ENCODE measurements at places on chromosomes 5 and 9.

DNA sequence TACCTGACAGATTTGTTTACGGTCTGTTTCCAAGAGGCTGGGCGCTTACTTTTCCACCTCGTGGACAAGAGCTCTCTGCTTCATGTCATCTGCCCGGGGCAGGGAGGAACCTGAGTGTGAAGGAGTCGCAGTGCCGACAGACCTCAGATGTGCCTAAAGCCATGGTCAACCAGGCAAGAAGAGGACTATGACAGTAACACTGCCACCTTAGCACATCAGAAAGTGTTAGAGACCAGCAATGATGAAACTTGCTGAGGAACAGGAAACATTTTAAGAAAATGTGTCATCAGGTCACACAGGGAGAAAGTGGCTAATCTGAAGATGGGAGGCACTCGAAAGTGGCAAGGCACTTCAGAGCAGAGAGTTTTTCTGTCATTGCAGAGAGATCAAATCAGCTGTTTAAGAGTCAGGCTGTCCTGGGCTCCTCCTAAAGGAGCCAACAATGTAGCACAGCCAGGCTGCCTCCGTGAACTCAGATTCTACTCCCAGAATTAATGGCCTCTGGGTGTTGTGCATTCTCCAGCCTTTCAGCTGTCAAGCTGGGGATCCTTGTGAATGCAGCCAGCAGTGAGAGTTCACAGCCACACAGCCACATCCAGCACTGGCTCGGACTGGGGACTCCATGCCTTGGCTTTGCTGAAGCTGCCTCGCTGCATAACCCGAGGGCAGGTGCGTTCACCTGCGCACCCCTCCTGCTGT lies 94.6 kb downstream of the RAPGEF1 start:
- no peak overlapping the region for H3K4me3 ChIP-seq
- no peak for DNase-seq
- H3K27ac ChIP-seq = no peak overlapping the region
- no peaks in the 10 kb centered on the region for H3K36me3 ChIP-seq
- H3K27me3 ChIP-seq = no peaks in the 10 kb centered on the region

DNA sequence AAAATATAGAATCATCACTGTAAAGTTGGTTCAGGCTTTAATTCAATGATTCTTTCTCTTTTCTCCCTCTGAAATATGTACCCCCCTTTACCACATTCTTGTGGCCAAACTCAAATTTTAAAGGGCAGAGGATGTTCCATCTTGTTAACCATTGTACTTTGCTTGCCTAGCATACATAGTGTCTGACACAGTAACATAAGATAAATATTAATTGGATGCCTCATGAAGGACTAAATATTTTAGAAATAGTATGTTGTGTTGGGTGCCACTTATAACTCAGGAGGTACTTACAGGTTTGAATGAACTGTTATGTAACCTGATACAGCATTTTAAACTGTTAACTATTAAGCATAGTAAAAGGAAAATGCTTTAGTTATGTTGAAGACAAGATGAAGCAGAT lies 71.5 kb downstream of the NIPBL start:
- DNase-seq = no peak
- peaks cover 5% of the 10 kb centered on the region for H3K4me1 ChIP-seq
- no peak overlapping the region for H3K4me3 ChIP-seq
- no peak overlapping the region for H3K27ac ChIP-seq
- no peaks in the 10 kb centered on the region for H3K36me3 ChIP-seq

DNA sequence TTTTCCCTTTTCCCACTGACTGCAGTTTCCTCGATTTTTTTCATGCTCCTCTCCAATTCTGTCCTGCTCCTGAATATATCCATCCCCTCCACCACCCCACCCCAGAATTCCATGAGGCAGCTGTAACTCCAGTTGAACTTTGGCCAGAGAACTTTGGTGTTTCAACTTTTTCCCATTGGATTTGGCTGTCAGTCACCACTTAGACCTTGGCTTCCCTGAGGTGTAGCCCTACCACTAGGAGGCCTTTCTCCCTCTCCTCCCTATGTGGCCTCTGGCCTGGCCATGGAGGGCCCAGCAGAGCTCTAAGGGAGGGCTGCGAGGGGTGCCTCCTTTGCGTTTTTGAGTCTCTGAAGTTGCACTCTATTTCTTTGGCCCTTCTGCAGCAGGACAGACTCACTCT lies 261.3 kb downstream of the PIK3R1 start:
- H3K27ac ChIP-seq = no peak overlapping the region
- H3K27me3 ChIP-seq = no peaks in the 10 kb centered on the region
- H3K36me3 ChIP-seq = no peaks in the 10 kb centered on the region
- H3K4me1 ChIP-seq = peaks cover 10% of the 10 kb centered on the region
- no peak overlapping the region for H3K4me3 ChIP-seq
- no peak for DNase-seq

- H3K4me1 ChIP-seq = peaks cover 25% of the 10 kb centered on the region
- no peak for DNase-seq
- no peak overlapping the region for H3K4me3 ChIP-seq
- H3K36me3 ChIP-seq = no peaks in the 10 kb centered on the region
- no peaks in the 10 kb centered on the region for H3K27me3 ChIP-seq
Measured at GRCh38 chr5:140554454-140554853, 2.8 kb downstream of the SRA1 start.

- peaks cover 28% of the 10 kb centered on the region for H3K4me1 ChIP-seq
- peak overlapping the region; percentile 15 for H3K27ac ChIP-seq
- no peaks in the 10 kb centered on the region for H3K27me3 ChIP-seq
Measured at GRCh38 chr9:33372900-33373299, 29.5 kb downstream of the AQP7 start.

- no peaks in the 10 kb centered on the region for H3K4me1 ChIP-seq
- H3K4me3 ChIP-seq = no peak overlapping the region
- H3K36me3 ChIP-seq = no peaks in the 10 kb centered on the region
- DNase-seq = no peak
- H3K27ac ChIP-seq = no peak overlapping the region
- H3K27me3 ChIP-seq = no peaks in the 10 kb centered on the region
Measured at GRCh38 chr5:110371011-110371724, 355.3 kb downstream of the TMEM232 start.

- H3K4me3 ChIP-seq = no peak overlapping the region
- no peaks in the 10 kb centered on the region for H3K27me3 ChIP-seq
- H3K4me1 ChIP-seq = no peaks in the 10 kb centered on the region
- H3K27ac ChIP-seq = no peak overlapping the region
Measured at GRCh38 chr5:51556833-51557232, 173.6 kb downstream of the ISL1 start.

DNA sequence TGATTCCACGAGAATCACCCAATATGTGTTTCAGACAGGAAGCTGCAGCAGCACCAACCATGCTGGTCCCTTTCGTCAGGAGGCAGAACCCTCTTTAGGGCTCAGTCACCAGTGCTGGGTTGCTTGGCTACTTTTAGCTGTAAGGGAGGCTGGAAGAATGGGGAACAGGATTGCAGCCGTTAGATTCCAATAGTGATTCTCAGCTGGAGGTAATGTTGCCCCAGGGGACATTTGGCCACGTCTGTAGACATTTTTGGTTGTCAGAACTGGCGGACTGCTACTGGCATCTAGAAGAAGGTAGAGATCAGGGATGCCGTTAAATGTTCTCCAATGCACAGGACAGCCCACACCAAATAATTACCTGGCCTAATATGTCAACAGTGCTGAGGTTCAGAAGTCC lies 81.8 kb downstream of the ANKRD33B start:
- no peak overlapping the region for H3K27ac ChIP-seq
- H3K4me3 ChIP-seq = no peak overlapping the region
- H3K4me1 ChIP-seq = no peaks in the 10 kb centered on the region
- no peaks in the 10 kb centered on the region for H3K27me3 ChIP-seq
- no peak for DNase-seq
- H3K36me3 ChIP-seq = no peaks in the 10 kb centered on the region

- H3K36me3 ChIP-seq = no peaks in the 10 kb centered on the region
- no peaks in the 10 kb centered on the region for H3K27me3 ChIP-seq
- H3K4me1 ChIP-seq = no peaks in the 10 kb centered on the region
Measured at GRCh38 chr9:110566156-110566555, 13.4 kb downstream of the SVEP1 start.

GRCh38 chr9:114588210-114588609 lies 641 bp downstream of the ATP6V1G1 start:
- H3K27me3 ChIP-seq = no peaks in the 10 kb centered on the region
- peak overlapping the region; percentile 94 for H3K27ac ChIP-seq
- no peaks in the 10 kb centered on the region for H3K36me3 ChIP-seq

DNA sequence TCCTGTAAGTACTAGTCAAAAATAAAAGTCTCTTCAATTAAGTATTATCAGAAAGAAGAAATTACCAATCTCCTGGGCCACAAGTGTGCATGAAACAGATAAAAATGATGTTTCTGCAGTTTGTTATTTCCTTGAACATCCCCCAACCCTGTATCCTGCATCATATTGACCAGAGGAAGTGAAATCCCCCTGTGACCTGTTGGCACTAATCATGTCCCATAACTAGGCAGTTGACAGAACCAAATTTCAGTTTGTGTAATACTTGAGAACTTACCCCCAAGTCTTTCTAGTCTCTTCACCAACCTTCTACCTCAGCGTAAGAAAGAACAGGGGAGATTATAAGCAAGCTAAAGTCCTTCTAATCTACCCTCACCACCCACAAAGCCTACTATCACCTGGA lies 368.2 kb upstream of the PDE4D start:
- no peaks in the 10 kb centered on the region for H3K27me3 ChIP-seq
- H3K36me3 ChIP-seq = no peaks in the 10 kb centered on the region
- H3K27ac ChIP-seq = no peak overlapping the region
- no peak overlapping the region for H3K4me3 ChIP-seq
- no peak for DNase-seq
- H3K4me1 ChIP-seq = no peaks in the 10 kb centered on the region

DNA sequence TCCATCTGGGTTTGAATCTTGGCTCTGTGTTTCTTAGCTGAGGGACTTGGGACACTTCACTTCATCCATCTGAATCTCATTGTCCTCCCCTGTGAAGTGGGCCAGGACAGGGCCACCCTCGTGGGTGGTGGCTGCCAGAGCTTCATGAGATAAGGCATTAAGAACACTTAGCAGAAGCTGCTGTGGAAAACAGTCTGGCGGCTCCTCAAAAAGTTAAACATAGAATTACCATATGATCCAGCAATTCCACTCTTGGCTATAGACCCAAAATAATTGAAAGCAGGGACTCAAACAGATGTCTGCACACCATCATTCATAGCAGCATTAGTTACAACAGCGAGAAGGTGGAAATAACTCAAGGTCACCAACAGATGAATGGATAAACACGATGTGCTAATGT lies 42.4 kb upstream of the GGTA1 start:
- H3K27me3 ChIP-seq = no peaks in the 10 kb centered on the region
- no peaks in the 10 kb centered on the region for H3K36me3 ChIP-seq
- no peak for DNase-seq
- H3K4me1 ChIP-seq = no peaks in the 10 kb centered on the region

DNA sequence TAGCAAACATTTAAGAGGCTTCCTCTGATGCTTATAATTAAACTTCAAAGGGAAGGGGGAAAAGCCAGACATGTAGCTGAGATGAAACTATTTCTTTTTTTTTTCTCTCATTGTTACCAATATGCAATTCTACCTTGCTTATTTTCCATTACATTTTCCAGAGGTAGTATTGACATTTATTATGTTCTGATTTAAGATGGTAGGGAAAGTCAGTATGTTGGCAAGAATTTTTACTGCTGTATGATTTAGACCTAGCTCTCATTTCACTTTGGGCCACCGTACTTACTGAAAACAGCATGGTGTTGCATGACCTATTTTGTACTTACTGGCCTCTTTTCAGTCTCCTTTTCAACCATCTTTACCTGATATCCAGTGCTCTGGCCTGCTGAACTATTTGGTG lies 9.6 kb upstream of the SPINK6 start:
- H3K27ac ChIP-seq = no peak overlapping the region
- no peak overlapping the region for H3K4me3 ChIP-seq
- no peaks in the 10 kb centered on the region for H3K27me3 ChIP-seq
- DNase-seq = no peak

GRCh38 chr9:114282507-114282906 lies 40.4 kb upstream of the ORM1 start:
- H3K4me1 ChIP-seq = peaks cover 14% of the 10 kb centered on the region
- no peak overlapping the region for H3K4me3 ChIP-seq
- no peak for DNase-seq
- no peaks in the 10 kb centered on the region for H3K27me3 ChIP-seq

- no peaks in the 10 kb centered on the region for H3K36me3 ChIP-seq
- H3K4me1 ChIP-seq = no peaks in the 10 kb centered on the region
- H3K27me3 ChIP-seq = no peaks in the 10 kb centered on the region
- H3K4me3 ChIP-seq = no peak overlapping the region
- peak overlapping the region; percentile 45 for H3K27ac ChIP-seq
Measured at GRCh38 chr9:84368601-84369000, 28.0 kb upstream of the SLC28A3 start.

GRCh38 chr5:96968614-96969013 lies 32.7 kb downstream of the LNPEP start:
- no peaks in the 10 kb centered on the region for H3K4me1 ChIP-seq
- H3K36me3 ChIP-seq = no peaks in the 10 kb centered on the region
- no peak overlapping the region for H3K4me3 ChIP-seq
- no peaks in the 10 kb centered on the region for H3K27me3 ChIP-seq
- H3K27ac ChIP-seq = no peak overlapping the region

- H3K4me1 ChIP-seq = no peaks in the 10 kb centered on the region
- no peak for DNase-seq
- H3K4me3 ChIP-seq = no peak overlapping the region
- H3K27me3 ChIP-seq = no peaks in the 10 kb centered on the region
Measured at GRCh38 chr9:125075997-125076396, 67.3 kb downstream of the SCAI start.

DNA sequence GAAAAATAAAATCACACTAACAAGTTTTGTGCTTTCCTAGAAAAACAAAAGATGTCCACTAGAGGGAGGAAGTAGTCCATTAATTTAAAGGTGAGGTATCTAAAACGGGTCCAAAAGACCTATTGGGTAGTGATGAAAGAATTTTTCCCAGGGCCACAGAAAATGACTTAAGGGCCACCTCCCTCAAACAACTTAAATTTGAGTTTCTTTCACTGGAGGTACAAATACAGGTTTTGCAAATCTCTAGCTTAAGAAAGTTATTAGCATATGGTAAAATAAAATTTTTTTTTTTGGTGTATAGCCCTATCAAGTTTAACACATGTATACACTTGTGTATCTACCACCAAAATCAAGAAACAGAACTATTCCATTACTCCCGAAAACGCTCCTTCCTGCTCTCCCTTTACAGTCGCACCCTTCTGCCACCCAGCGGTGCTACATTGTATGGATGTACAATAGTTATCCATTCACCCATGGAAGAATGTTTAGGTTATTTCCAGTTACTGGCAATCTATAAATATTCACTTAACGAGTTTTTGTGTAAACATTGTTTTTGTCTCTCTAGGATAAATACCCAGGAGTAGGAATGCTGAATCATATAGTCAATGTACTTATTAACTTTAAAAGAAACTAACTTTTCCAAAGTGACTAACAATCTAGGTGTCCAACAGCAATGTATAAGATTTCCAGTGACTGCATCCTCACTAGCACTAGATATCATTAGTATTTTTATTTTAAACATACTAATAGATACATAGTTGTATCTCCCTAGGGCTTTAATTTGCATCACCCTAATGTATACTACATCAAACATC lies 21.9 kb downstream of the DEPDC1B start:
- no peaks in the 10 kb centered on the region for H3K4me1 ChIP-seq
- no peaks in the 10 kb centered on the region for H3K36me3 ChIP-seq
- H3K27ac ChIP-seq = no peak overlapping the region
- H3K27me3 ChIP-seq = no peaks in the 10 kb centered on the region
- no peak for DNase-seq

All from testis (tissue), 5 donors.